Activated gamma-delta T cell treated with Interleukin-2 at 50 U/mL for 16 hours (primary cell): ENCODE measurements at places on chromosomes 4 and X.
A peak's percentile ranks its signal among the peaks of the same experiment; 100 is the strongest.

DNA sequence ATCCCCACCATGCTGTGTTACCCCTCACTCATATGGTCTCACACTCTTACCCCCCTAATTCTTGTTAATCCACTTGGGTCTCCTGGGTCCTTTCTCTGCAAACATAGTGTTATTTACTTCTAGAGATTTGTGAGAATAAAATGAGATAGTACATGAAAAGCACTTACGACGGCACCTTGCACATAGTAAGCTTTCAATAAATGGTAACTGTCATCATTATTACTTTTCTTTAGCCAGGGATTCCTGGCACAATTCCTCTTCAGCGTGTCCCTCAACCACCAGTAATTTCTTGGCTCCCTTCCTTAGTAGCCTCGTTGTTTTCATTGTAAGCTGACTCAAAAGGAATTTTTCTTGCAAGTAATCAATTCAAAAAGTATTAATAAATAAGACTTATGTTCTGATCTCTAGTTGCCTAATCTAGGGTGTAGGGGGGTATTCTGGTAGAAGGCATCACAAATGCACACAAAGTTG, 30.1 kb upstream of the RBMX start:
- no peak for DNase-seq

DNA sequence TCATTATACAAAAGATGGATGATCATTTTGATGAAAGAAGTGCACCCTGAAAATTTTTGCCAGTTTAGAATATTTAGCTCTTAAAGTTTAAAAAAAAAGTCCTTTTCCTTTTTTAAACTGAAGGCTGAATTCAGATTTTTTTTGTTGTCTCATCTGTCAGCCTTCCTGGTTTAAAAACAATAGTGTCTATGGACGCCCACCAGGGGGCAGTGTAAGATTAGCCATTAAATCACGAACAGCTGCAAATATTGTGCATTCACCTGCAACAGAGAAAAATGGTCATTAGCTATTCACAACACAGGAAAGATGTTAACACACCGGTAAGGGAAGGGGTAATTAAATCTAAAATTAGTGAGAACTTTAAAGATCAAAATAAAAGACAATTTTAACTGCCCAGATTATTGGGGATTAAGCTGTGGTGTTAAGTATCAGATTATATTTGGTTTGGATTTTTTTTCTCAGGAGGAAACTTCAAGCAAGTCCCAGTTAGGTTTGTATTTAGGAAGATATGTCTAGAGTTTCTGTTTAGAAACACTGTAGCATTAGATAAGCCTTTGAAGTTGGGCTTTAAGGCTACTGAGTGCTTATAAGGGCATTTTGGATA, 4.4 kb upstream of the CXorf38 start:
- peak; percentile 83 for DNase-seq

GRCh38 chr4:156169011-156169410, 215.3 kb upstream of the CTSO start:
- no peak for DNase-seq

DNA sequence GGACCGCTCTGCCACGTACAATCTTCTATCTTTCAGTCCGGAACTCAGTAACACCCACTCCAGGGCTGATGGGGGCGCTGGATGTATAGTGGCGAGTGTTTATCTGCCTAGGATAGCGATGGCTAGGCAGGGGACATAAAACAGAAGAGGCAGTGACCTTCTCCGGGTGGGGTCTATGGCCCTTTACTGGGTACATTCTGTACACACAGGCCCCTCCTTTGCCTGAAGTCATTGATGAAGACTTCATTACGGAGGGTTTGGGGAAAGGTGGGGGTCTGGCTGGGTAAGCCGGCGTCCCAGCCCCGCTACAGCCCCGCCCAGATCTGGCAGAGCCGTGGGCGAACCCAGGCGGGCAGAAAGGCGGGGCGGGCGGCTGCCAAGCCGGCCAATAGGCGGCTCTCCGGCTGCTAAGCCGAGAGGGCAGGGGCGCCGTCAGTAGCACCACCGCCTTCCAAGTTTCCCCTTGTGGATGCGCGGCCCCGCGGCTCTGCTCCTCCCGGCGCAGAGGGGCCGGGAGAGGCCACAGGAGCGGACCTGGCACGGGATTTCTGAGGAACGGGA, at the start of gene CHST7:
Gene CHST7, plus strand, starts transcription at position 435 of the 561 bp plus-strand sequence. CDS start 167 bp downstream, outside the sequence.
- DNase-seq = peak; percentile 39
